ENCODE measurements at places on chromosomes 13 and 19.
A peak's percentile ranks its signal among the peaks of the same experiment; 100 is the strongest.

DNA sequence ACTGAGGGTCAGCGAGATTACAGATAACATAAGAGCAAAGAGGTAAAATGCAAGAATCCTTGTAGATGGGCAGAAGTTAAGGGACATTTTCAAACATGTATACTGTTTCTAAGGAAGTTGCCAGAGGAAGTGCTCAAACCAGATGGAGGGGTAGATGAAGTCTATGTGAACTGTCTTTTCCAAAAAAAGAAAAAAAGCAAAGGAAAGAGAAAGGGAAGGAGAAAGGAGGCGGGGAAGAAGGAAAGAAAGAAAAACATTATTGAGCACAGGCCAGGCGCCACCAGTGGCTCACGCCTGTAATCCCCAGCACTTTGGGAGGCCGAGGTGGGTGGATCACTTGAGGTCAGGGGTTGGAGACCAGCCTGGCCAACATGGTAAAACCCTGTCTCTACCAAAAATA is 5.3 kb downstream of the DMAC2 start:
- no peak for DNase-seq

DNA sequence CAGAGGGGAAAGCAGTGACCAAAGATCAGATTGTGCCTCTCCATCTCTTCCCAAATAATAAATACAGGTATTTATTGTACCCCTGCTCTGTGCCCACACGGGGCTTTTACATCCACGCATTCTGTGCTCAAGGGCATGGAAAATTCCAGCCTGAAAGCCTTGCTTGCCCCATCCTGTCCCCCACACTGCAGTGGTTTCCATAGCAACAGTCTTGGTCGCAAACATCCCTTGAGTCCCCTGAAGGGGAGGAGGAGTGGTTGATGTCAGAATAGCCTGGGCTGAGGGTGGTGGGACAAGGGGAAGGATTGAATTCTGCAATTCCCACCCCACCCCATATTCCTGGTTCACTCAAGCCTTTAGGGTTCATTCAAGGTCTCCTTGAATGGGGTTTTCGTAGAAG is 41.0 kb upstream of the USP29 start:
- no peak for DNase-seq

GRCh38 chr19:45348367-45349125 is 8.0 kb downstream of the KLC3 start:
- DNase-seq, result no peak

- no peak for DNase-seq
Observed at GRCh38 chr13:111387026-111387871, 66.8 kb downstream of the TEX29 start.

DNA sequence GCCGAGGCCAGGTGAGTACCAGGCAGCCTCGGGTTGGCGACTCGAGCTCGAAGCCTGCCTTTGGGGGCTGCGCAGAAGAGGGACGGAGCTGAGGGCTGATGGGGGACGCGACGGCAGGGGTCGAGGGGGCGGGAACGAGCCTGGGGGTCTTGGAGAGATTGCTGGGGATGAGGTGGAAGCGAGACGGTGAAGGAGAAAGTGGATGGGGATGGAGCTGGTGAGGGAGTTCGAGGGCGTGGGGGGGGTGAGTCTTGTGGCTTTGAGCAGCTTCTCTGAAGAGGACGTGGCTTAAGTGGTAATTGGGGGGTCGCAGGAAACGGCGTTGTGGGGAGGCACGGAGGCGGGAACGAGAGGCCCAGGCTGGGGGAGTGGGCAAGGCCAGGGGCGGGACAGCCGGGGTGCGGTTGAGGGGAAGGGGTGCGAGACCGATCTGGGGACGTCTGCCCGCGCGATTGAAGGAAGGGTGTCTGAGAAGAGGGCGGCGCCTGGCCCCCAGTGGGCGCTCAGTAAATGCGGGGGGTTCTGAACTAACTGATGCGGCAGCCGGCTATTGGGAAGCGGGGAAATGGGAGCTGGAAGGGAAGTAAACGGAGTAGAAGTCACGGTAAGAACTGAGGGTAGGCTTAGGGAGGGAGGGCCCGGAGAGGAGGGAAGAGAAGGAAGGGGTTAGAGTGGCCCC is 426 bp downstream of the MYO9B start:
- peak; percentile 50 for DNase-seq

DNA sequence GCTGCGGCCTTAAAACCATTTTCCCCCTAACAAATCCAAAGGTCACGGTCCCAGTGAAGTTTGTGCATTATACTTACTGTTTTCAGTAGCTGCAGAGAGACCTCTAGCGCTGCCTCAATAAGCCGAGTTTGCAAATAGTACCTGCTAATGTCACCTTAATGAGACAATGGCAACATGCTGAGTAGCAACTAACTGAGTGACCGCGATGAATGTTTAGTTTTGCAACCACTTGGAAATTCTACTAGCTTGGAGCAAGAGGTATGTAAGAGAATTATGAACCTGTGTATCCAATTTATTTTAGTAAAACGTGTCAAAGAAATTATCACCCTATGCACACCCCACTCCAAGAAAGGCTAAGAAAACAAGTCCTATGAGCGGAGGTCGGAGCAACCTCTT is 1.2 kb downstream of the KPNA3 start:
- DNase-seq, result no peak

GRCh38 chr13:46348961-46349360 is 38.1 kb downstream of the RUBCNL start:
- DNase-seq, result no peak

DNA sequence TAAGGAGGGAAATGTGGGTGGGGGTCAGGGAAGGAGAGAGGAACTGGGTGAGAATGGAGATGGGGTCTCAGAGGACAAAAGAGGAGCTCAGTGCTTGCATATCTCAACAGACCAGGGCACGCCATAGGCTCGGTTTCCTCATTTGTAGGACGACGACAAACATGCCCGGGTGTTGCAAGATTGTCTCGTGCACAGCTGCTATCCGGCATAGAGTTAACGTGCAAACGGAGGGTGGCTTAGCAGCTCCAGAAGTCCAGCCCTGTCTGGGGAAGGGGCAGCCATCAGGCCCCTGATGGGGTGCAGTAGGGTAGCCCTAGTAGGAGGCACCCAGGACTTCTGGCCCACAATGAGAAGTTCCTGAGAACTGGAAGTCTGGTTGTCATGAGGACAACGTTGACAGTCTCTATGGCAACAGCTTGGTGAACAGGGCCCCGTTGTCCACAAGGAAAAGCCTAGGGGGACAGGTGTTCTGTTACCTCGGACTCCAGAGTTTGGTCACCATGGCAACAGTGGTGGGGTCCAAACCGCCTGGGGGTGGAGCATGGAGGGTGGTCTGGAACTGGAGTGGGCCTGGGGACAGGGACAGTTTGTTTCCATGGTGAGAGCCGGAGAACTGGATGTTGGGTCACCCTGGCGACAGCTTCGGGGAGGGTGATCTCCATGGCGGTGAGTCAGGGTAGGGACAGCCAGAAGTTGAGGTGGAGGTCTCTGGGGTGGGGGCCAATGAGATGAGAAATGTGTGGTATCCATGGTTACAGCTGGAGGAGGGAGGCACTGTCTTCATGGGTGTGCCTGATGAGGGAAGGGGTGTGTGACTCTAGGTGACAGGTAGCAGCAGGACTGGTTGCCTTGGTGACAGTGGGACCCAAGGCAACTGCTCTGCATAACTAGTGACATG is 16.8 kb downstream of the TM6SF2 start:
- no peak for DNase-seq

GRCh38 chr19:3042621-3043267 is 13.7 kb upstream of the TLE2 start:
- no peak for DNase-seq

DNA sequence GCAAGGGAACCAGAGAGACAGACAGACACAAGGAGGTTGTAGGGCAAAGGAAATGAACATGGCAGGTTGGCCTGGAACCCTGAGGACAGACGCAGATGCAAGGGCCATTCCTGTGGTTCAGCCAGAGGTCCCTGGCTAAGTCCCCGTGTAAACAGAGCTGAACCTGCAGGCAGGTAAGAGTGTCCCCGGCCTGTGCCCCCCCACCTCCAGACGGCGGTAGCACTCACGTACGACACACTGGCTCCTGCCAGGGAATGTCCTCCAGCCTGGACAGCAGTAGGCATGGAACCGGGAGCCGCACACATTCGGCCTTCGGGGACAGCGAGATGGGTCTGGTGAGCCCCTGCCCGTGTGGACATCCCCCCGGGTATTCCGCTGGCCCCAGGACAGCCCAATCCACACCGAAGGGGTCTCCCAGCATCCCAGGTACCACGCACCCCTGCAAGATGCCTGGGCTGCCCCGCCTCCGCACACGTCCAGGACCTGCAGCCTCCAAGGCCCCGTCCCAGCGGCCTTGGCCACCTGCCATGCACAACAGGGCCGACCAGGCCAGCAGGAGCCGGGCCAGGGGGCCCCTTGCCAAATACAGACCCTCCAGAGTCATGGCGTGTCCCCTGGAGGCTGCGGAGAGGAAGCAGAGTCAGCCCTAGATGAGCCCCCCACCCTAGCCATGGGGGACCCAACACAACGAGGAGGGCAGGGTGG is 2.4 kb downstream of the FBN3 start:
- no peak for DNase-seq

DNA sequence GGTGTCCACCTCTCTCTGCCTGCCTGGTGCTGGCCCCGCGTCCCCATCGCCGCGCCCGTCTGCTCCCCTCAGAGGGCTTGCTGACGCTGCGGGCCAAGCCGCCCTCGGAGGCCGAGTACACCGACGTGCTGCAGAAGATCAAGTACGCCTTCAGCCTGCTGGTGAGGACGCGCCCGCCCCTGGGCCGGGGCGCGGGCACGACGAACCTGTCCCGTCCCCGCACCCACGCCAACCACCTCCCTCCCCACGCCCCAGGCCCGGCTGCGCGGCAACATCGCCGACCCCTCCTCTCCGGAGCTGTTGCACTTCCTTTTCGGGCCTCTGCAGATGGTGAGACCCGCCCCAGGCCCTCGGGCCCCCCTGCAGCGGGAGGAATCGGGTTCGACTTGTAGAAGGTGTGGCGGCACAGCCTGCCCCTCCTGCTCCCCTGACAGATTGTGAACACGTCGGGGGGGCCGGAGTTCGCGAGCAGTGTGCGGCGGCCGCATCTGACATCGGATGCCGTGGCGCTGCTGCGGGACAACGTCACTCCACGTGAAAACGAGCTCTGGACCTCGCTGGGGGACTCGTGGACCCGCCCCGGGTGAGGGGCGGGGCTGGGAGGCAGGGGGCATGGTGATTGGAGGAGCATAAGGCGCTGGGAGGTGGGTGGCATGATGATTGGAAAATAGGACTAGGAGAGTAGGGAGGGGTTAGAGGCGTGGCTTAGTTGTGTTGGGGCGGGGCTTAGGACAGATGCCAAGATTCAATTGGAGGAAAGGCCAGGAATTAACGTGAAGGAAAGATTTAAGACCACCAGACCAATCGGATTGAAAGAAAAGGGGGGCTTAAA is 6.6 kb downstream of the EPS8L1 start:
- no peak for DNase-seq

GRCh38 chr19:7687177-7687576 is 6.5 kb downstream of the TRAPPC5 start:
- DNase-seq, result no peak

DNA sequence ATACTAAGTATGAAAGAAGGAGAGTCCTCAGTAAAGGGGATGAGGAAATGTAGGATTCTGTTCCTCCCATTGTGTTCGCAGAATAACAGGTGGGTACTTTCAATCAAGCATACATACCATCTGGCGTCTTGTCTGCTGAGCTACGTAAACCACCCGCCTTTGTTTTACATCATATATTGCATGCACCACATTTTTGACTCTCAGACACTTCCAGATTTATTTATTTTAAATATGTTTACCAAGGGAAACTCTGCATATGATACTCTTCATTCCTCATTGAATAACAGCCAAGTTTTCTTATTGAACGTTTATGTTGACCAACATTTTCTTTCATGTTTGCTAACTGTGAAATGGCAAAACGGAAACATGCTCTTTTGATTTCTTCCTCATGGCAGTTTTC is 174.1 kb downstream of the FGF14 start:
- no peak for DNase-seq

DNA sequence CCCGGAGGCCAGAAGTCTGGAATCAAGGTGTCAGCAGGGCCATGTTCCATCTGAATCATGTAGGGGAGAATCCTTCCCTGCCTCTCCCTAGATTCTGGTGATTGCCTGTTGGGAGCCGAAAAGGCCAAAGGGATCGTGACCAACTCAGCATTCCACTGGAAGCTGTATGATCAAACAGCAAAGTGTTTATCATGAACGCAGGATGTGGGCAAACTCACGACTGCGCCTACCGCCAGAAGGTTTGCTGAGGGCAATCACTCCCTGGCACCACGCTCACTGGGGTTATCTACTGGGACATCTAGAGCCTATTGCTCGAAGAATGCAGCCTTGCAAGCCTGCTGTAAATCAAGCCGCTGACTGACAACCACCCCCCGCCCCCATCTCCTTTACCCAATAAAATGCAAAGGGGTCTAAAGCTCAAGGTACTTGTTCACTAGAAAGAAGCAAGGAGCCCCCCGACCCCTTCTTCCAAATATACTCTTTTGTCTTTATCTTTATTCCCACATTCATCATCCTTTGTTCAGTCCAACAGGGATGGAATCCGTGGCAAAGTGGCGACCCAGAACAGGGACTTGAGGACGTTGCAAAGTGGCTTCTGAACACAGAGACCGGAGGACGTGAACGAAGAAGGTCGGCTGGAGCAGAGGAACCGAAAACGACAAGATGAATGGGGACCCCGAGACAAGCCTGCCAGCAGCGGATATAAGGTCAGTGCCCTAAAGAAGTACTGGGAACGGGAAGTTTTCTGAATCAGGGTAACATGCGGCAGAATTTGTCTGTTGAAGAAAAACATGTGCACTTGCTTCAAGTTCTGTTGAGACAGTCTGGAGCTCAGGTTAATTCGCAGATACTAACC is 16.8 kb downstream of the CLEC4M start:
- no peak for DNase-seq

GRCh38 chr19:8610041-8610935 is at the start of gene ADAMTS10:
Gene ADAMTS10 (minus strand): TSS chr19:8610715. CDS start chr19:8605710, 5,005 bp downstream.
- peak; percentile 24 for DNase-seq

DNA sequence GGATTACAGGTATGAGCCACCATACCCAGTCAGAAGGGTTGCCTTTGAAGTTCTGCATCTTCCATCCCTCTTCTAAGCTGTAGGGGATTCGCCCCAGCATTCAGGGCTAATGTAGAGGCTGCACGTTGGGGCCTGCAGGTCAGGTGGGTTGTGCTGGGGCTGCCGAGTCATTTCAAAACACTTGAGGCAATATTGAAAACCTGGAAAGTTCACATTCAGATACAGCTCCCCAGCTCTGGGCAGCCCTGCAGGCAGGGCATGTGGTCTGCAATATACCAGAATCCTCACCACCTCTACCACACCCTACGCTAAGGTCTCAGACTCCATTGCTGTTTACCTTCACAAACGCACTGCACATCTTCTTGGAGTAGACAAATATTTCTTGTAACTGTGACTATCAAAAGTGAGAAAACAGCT is 24.6 kb downstream of the CCNE1 start:
- no peak for DNase-seq

- DNase-seq, result peak; percentile 89
Observed at GRCh38 chr19:10315335-10316214, at the start of gene FDX2. Gene FDX2 (minus strand): TSS chr19:10316015. CDS start chr19:10315996, 19 bp downstream.

GRCh38 chr13:47216176-47216822 is 319.4 kb upstream of the HTR2A start:
- no peak for DNase-seq

- DNase-seq, result no peak
Observed at GRCh38 chr13:75617230-75617629, 18.9 kb upstream of the LMO7 start.

- DNase-seq, result no peak
Observed at GRCh38 chr19:13014101-13014920, 19.0 kb downstream of the NFIX start.
